T-cell (primary cell): ENCODE measurements at places on chromosomes 6 and 20. TPM values are rescaled to one million over a fixed set of nuclear protein-coding genes. Genes with fewer than 3 reads are reported as not detected.

GRCh38 chr6:112620812-112621569 lies 273.9 kb downstream of the RFPL4B start:
- H3K4me1 ChIP-seq = no peaks in the 10 kb centered on the region
- no peak overlapping the region for H3K27ac ChIP-seq
- no peaks in the 10 kb centered on the region for H3K36me3 ChIP-seq
- no peak overlapping the region for H3K4me3 ChIP-seq
- no peaks in the 10 kb centered on the region for H3K27me3 ChIP-seq
- no peak for DNase-seq

JAG1 gene
- total RNA-seq = 0.12 TPM

MED23 gene
- total RNA-seq = 58.4 TPM

- no peak overlapping the region for H3K27ac ChIP-seq
- no peaks in the 10 kb centered on the region for H3K36me3 ChIP-seq
- H3K27me3 ChIP-seq = no peaks in the 10 kb centered on the region
- H3K4me1 ChIP-seq = no peaks in the 10 kb centered on the region
- H3K4me3 ChIP-seq = no peak overlapping the region
- no peak for DNase-seq
These were observed 12.1 kb downstream of the LGSN start for GRCh38 chr6:63307581-63308246.

DNA sequence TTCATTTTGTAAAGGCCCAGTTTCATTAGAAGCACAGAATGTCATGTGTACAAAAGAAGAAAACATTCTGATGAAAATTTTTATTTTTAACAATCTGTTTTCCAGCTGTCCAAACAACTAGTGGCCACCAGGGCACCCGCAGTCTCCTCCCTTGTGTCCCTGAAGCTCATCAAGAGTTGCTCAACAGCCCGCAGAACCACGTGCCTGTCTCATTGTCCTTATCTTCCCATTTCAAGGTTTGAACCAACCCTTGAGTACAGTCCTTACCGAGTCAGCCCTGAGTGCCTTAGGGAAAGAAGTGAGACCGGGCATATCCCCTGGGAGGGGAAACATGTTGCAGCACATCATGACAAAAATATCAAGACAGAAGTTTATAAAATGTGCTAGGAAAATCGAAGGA lies 15.9 kb upstream of the ZNF133 start:
- no peaks in the 10 kb centered on the region for H3K4me1 ChIP-seq
- H3K4me3 ChIP-seq = no peak overlapping the region
- peaks cover 14% of the 10 kb centered on the region for H3K27me3 ChIP-seq
- DNase-seq = no peak
